Anterior cingulate cortex (tissue), 58 donors: ENCODE measurements at places on chromosomes 4 and X.

DNA sequence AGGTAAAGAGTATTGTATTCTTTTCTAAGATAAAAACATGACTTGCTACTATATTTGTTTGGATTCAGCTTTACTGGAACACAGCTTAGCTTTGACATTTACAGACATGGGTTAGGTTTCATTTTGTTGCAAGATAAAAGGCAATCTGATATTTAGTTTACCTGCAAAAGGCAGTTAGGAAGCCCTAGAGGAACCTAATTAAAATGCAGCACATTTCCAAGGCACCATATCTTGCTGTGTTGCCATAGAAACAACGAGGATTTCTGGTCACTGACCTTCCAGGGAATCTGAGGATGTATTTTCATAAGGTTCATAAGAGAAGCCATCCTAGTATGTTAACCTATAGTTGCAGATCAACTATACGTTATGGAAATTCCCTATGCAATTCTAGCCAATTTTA, 116.0 kb downstream of the SNCA start:
- DNase-seq: no peak

DNA sequence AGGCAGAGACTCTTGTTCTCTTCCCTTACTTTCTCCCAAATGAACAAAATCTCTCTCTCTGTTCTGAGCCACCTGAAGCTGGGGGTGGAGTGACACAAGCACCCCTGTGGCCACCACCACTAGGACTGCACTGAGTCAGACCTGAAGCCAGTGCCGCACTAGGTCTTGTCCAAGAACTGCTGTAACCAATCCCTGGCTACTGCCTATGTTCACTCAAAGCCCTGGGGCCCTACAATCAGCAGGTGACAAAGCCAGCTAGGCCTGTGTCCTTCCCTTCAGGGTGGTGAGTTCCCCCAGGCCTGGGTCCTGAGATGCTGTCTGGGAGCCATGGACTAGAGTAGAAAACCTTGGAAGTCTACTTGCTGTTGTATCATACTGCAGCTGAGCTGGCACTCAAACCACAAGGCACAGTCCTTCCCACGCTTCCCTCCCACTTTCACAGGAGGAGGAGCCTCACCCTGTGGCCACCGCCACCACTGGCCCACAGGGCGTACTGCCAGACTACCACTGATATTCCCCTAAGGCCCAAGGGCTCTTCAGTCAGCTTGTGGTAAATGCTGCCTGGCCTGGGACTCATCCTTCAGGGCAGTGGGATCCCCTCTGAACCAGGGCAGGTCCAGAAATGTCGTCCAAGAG, 119.1 kb downstream of the RTL9 start:
- no peak for DNase-seq

GRCh38 chr4:154489558-154490233, 1.9 kb downstream of the DCHS2 start:
- no peak for DNase-seq

- DNase-seq: no peak
Observed at GRCh38 chr4:24770032-24770584, 25.3 kb upstream of the SOD3 start.

DNA sequence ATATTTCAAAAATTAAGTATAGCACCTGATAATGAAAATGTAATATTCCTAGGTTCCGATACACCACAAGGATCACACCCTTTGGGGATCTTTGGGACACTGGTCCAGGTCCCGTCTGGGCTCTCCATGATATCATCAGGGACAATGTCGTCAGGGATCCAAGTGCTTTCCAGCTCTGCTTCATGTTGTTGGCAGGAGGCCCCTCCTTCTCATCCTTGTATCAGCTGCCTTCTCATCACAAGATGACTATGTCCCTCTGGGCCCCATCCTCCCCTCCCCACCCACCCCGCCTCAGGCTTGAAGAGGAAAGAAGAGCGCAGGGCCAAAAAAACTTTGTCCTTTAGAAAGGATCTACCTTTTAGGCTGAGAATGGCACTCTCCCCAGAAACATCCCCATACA, 128.3 kb upstream of the KLF3 start:
- no peak for DNase-seq

- DNase-seq: no peak
Observed at GRCh38 chr4:94458682-94459081, 6.9 kb downstream of the PDLIM5 start.

DNA sequence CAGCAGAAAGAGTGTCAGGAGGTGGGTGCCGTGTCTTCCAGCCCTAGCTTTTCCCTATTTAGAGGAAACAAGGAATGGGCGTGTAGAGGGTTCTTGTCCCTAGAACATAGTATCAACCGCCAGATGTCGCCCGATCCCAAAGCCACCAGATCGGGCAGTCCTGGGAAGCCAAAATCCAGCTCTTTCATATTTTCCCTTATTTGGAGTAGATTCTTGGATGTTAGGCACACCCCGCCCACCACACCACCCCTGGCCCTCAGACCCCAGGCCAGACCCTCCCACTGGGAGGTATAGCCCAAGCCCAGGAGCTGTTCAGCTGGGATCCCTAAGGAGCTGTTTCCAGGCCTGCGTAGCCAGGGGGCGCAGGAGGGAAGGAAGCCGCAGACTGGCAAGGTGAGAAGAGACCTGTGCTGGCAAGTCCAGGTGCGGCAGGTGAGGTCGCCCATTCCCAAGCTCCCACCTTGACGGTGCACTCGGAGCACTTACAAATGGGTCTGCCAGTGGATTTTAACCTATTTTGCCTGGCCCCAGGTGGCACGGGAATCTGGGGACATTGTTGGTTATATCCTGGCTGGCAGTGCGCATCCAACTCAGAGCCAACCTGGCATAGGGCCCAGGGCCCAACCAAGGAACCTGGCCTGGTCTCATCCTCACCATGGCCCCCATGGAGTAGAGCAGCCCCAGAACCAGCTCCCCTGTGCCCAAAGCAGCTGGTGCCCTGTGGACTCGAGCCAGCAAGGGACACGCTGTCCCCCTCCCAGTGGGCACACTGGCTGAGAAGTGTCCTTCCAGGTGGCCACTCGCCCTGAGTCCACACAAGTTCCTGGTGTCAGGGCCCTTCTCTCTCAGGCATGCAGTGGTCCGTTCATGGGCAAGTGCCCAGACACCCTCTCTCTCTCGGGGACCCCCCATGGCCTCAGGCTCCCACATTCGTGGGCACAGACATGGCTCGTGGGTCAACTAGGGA, 811 bp downstream of the FLNA start:
- peak; percentile 51 for DNase-seq

- no peak for DNase-seq
Observed at GRCh38 chr4:164904336-164904735, 27.4 kb downstream of the APELA start.

- no peak for DNase-seq
Observed at GRCh38 chrX:92270936-92271855, 492.0 kb downstream of the PCDH11X start.

- DNase-seq: no peak
Observed at GRCh38 chr4:26807330-26807729, 53.3 kb upstream of the STIM2 start.

DNA sequence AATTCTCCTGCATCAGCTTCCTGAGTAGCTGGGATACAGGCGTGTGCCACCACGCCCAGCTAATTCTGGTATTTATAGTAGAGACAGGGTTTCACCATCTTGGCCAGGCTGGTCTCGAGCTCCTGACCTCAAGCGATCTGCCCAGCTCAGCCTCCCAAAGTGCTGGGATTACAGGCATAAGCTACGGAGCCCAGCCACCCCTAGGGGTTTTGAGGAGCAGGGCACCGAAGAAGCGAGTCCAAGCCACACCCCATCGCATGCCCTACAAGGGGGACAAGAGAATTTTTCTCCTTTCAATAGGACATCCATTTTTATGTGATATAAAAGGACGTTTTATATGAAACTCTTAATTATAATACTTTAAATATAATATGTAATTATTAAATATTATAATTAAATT, 13.9 kb upstream of the KLF3 start:
- no peak for DNase-seq

GRCh38 chr4:11409632-11410031, 19.1 kb downstream of the HS3ST1 start:
- DNase-seq: no peak

DNA sequence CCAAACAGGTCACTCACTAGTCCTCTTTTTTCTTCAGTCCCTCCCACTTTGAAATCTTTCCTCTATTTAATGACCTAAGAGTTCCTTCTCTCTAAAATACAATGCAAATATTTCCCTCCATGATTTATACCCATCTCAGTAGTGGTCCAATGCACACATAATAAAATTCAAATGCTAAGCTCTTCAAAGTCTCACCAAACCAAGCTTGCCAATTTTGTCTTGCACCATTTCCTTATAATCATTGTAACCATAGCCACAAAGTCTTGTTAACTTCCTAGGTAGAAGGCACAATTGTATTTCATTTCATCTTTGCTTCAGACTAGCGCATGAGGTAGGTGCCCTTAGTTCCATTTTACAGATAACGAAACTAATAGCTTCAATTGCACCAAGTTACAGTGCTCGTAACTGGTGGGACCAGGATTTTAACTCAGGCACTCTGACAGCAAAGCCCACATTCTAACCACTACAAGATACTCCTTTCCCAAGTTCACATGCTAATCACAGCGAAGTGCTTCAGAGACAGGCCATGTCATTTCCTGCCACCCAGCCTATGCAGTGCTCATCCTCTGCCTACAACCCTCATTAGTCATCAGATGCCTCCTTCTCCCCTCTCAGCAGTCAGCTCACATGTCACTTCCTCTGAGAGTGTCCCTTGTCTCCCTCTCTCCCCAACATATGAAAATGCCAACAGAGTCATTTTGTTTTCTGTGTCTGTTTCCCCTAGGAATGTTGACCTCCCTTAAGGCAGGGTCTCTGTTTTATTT, 66.9 kb upstream of the PPARGC1A start:
- DNase-seq: no peak

GRCh38 chr4:75886104-75886503, 16.1 kb downstream of the PPEF2 start:
- no peak for DNase-seq

GRCh38 chr4:41360921-41361793, 104.4 kb downstream of the UCHL1 start:
- peak; percentile 48 for DNase-seq

GRCh38 chr4:3479358-3480101, 16.4 kb downstream of the DOK7 start:
- DNase-seq: no peak

DNA sequence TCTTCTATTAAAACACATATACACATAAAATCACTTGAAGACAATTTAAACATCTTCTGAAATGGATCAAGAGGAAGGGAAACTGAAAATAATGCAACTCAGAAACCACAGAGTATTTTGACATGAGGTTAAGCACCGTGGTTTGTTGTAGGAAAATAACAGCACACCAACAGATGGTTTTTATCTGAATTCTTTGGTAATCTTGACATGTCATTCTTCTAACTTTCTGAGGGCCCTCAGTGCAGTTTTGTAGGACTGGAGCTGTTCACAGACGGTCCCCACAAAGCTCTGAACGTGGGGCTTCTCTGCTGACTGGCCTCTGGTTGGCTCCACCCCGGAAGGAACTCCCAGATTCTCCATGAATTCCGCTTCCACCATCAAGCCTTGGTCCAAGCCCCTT, 16.0 kb upstream of the TLR8 start:
- no peak for DNase-seq

GRCh38 chrX:153882086-153882498, 3.9 kb downstream of the L1CAM start:
- DNase-seq: no peak

DNA sequence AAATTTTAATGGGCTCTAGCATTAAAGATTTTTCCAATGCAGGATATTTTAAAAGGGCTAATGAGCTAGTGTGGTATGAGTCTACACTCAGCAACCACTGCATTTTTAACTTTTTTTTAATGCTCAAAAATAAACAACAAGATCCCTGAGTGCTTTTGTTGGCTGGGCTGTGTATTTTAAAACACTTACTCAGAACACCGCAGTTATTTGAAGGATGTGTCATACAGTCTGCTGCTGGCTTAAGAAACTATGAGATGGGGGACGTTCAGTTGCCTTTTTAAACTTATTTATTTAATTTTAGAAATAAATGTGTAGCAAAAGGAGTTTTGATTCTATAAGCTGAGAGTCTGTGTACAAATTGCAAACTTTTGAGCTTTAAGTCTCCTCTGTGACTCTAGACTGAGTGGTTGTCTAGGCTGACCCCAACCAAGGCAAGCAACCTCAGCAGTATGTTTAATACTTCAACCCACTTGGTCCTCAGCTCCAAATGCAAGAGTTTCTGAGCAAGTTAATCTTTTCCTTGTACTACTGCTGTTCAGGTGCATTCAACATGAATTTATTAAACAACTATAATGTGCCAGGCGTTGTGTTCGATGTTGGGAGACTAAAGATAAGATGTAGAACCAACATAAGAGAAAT, 278.6 kb upstream of the DIPK2B start:
- no peak for DNase-seq

- no peak for DNase-seq
Observed at GRCh38 chr4:17492058-17492741, 19.7 kb downstream of the QDPR start.

DNA sequence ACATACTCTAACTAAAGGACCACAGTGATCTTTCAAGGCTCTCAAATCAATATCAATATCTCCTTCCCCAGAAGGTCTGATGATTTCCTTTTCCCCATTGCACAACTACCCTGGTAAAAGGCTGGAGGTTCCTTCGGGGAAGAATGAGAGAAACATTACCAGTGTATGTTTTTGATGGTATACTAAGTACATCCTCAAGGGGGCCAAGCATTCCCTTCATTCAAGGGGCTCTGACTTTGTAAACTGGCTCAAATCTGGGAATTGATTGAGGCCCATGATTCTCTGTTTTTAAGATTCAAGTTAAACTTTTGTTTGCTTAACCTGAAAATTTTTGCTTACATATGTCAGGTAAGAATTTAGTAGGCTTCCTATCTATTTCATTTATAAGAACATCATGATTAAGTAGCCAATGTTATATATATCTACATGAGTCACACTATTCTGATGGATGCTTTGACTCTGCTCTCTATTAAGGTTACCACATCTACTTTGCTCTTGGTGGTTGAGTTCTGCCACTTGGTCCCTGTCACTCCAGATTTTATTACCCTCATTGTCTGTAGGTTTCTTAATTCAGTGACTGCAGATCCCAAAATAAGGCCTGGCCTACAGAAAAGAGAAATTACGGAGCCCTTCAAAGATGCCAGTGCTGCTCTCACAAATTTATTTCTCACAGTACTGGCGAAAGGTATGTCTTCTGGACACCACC, 16.4 kb upstream of the GUCY1B1 start:
- no peak for DNase-seq

GRCh38 chr4:91961504-91961903, 342.3 kb upstream of the GRID2 start:
- DNase-seq: no peak

DNA sequence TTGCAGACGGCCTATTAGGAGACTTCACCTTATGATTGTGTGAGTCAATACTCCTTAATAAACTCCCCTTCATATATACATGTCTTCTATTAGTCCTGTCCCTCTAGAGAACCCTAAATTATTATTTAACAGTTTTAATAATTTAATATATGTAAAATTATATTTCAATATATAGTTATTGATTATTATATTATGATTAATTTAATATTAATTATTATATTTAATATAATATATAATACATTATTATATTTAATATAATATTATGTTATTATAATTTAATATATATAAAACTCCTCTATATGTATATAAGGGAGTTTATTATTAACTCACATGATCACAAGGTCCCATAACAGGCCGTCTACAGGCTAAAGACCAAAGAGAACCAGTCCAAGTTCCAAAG, 533.2 kb downstream of the ARAP2 start:
- DNase-seq: no peak

- DNase-seq: no peak
Observed at GRCh38 chr4:60897415-60897814, 302.7 kb upstream of the ADGRL3 start.
